Stimulated activated CD8-positive, alpha-beta memory T cell treated with anti-CD3 and anti-CD28 coated beads, Interleukin-7, amount 100 ng/mL, for 1 hour (primary cell): ENCODE measurements at places on chromosomes 13 and 19.

DNA sequence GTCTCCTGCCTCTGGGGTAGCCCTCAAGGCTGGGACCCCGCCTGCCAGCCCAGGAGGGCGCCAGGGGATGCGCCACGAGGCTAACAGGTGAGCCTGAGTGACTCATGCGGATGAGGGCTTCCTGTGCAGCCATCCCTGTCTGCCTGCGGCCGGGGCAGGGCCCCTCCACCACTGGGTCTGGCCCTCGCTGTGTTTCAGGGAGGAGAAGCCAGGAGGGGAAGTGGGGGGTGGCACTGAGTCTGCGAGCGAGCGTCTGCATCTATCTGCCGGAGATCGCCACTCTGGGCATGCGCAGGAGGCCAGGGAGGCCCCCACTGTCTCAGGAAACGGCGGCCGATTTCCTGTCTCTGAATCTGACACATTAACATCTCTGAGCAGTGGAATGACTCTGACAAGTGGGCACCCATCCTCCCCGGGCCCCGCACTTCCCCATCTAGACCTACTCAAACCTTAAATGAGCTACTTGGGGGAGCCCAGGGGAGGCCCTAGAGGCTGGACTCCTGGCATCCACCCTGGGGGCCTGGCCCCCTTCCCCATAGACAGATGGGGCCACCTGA lies 19.7 kb downstream of the RFX1 start:
- DNase-seq, result peak; percentile 98

GRCh38 chr19:16628984-16629691 lies 1.1 kb upstream of the MED26 start:
- no peak for DNase-seq

DNA sequence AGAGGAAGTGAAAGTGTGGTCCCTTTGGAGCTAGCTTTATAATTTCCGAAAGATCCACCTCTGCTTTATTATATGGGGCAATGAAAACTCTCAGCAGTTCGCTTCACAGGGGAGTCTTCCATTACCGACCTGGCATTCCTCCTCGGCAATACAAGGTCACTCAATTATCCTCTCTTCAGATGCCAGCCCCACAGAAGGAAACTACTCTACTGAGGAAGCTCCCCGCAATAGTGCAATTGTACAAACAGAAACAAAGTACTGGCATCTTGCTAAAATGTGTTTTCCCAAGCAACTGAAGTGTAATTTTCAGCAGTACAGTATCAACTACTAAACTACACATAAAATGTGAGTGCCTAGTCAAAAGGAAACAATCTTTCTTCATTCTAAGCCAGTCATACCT lies 702.0 kb downstream of the PCDH9 start:
- no peak for DNase-seq

GRCh38 chr13:98410612-98411011 lies 166.3 kb downstream of the STK24 start:
- DNase-seq, result no peak

DNA sequence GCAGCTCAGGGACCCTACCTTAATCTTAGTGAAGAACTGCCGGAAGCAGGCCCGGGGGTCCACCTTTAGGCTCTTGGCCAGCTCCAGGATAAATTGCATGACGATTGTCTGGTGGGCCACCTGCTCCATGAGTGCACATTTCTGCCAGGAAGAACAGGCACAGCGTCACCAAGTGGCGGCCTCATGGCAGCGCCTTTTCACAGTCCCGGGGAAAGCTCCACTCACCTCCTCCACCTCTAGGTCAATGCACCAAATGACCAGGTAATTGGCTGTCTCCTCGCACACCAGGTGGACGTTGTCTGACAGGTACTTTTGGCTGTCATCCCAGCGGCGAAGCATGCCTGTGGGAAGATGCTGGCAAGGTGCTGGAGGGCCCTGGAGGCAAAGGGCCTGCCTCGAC lies 8.3 kb downstream of the CDC37 start:
- no peak for DNase-seq

DNA sequence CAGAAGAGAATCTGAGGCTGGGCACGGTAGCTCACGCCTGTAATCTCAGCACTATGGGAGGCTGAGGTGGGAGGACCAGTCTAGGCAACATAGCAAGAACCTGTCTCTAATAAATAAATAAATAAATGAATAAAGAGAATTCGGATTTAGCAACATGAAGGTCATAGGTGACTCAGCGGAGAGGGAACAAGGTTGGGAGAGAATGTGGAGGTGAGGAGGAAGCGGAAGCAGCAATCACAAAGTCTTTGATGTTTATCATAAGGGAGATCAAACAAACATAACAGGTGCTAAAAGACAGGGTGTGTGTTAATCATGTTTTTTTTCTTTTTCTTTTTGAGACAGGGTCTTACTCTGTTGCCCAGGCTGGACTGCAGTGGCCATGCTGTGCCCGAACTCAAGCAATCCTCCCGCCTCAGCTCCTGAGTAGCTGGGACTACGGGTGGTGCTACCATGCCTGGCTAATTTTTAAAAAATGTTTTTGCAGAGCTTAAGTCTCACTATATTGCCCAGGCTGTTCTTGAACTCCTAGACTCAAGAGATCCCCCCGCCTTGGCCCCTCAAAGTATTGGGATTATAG lies 16.3 kb downstream of the PBX4 start:
- DNase-seq, result no peak

- DNase-seq, result no peak
Observed at GRCh38 chr13:104001766-104002165, 935.5 kb upstream of the SLC10A2 start.

GRCh38 chr13:66410314-66410713 lies 819.8 kb downstream of the PCDH9 start:
- DNase-seq, result no peak

DNA sequence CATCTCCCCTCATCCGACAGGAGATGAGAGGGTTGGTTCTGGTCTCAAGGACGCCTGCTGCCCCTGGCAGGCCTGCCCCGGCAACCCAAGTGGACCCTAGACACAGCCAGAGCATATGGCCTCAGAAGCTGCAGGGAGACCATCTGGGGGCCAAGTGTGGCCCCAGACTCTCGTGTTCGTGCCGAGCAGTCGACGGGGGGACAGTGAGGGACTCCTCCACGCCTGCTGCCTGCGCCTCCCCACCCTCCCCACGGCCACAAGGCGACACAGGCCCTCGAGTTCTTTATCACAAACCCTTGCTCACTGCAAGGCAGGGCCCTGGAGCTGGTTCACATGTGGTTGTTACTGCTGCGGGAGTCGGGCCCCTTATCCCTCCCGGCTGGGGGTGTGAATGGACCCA lies 9.3 kb downstream of the CAPS start:
- DNase-seq, result no peak

- peak; percentile 40 for DNase-seq
Observed at GRCh38 chr19:14517840-14518505, at the start of gene DNAJB1. DNAJB1 (minus strand) TSS chr19:14518397; CDS start chr19:14518349, 48 bp downstream.

DNA sequence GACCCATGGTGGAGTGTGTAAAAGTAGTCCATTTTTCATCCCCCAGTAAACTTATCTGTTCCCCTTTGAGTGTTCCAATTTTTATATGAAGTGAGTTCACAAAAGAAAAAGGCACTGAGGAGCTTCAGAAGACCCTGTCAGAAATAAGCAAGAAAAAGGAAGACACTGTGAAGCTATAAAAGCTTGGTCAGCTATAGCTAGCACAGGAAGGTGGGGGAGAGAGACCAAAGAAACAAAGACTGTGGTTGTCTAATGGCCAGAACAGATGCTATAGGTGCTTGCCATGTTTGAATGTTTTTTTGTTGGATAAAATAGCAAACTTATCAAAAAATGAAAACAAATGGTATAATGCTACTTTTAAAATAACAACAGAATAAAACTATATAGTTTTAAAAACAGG lies 46.5 kb downstream of the RCBTB2 start:
- no peak for DNase-seq

DNA sequence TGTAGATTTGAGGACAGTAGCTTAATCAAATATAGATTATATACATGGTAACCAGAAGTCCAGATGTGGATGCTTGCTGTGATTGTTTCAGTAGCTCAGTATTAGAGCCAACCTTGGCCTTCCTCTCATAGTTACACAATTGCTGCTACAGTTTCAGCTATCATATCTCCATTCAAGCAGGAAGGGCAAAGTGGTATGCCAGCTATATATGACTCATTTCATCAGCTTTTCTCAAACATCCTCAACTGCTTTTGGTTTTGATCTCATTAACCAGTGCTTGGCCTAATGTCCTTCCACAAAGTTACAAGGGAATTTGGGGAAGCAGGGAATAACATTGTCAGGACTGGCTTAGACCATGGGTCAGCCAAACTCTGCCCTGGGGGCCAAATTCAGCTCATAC lies 73.0 kb upstream of the MAB21L1 start:
- no peak for DNase-seq

DNA sequence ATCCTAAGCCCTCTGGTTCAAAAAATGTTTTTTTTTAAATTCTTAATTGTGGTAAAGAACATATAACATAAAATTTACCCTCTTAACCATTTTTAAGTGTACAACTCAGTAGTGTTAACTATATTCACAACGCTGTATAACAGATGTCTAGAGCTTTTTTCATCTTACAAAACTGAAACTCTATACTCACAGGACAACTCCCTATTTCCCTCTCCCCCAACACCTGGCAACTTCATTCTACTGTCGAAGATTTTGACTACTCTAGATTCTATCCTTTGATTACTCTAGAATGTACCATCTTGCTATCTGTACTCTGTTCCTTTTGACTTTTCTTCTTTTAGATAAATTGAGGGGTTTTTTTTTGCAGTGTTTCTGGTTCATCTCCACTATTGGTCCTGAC lies 200.4 kb downstream of the KLF12 start:
- no peak for DNase-seq

GRCh38 chr19:48618278-48618915 lies 581 bp downstream of the RPL18 start:
- no peak for DNase-seq

GRCh38 chr19:1018393-1018792 lies 2.5 kb downstream of the TMEM259 start:
- no peak for DNase-seq

- DNase-seq, result no peak
Observed at GRCh38 chr13:45180713-45181601, 19.9 kb downstream of the KCTD4 start.

DNA sequence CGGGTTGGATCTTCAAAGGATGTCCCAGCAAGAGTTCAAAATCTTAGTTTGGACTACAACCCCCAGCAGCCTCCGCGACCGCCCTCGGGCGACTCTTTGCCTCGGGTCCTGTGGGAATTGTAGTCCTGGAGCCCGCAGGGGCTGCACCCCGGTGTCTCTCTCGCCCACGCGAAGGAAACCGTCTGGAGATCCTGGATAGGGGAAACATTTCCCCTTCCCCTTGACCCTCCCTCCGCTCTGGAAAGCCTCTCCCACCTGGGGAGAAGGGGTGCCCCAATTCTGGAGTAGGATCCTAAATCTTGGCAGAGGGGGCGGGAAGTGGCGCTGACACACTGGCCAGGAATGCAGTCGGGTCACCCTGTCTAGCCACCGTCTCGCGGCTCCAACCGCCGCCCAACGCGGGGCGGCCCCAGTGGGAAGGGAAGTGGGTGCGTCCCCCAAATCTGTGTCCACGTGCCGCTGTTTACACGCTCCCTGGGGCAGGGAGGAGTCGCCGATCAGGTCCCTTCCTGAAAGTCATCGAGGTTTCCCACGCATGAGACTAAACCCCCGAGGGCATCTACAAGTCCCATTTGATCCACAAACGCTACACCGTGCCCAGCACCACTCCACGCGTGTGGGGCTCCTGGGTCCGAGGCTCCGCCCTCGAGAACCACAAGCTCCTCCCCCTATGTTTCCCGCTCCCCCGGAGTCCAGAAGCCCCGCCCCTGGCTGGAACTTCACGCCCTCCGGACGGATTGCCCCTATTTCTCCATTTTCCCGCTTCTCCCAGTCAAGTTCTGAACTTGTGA lies 761 bp upstream of the PPP1R13L start:
- DNase-seq, result peak; percentile 63

GRCh38 chr13:28339419-28339818 lies 155.5 kb downstream of the FLT1 start:
- DNase-seq, result no peak

DNA sequence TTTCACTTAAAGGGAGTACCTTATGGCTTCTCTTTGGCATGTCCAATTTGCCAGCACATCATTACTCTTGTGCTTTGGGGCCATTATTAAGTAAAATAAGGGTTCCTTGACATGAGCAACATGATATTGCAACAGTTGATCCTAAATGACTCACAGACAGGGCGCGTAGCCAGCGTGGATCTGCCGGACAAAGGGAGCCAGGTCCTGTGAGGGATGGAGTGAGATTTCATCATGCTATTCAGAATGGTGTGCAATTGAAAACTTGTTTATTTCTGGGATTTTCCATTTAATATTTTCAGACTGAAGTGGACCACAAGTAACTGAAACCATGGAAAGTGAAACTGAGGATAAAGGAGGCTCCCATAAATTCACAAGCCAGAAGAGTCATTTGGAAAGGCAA lies 48.6 kb upstream of the WASF3 start:
- DNase-seq, result no peak

GRCh38 chr13:87169337-87169736 lies 501.8 kb upstream of the SLITRK5 start:
- DNase-seq, result no peak

DNA sequence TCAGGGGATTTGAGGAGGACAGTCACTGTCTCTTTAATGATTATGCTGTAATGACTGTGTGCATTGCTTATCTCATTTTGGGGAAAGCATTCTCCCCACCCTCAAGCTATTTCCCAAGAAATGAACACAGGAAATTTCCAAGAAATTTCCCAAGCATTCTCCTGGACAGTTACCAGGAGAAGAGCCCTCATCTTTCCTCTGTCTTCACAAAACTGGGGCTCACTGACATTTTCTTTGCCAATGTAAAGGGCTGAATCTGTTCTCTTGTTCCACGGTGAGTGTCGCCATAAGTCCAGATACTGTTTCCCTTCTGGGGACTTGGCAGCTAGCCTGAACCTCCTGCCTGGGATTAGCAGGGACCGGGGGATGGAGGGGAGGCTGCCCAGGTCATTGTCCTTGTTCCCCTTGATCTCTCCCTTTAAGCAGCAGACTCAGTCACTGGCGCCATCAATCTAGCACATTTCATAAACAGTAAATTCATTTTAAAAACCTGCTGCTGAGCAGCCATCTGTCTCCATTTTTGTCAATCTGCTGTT lies 172.8 kb downstream of the DNAJC15 start:
- DNase-seq, result no peak

- DNase-seq, result no peak
Observed at GRCh38 chr13:74288361-74288911, 154.2 kb upstream of the KLF12 start.

- DNase-seq, result no peak
Observed at GRCh38 chr13:101829484-101829883, 377.0 kb downstream of the ITGBL1 start.

DNA sequence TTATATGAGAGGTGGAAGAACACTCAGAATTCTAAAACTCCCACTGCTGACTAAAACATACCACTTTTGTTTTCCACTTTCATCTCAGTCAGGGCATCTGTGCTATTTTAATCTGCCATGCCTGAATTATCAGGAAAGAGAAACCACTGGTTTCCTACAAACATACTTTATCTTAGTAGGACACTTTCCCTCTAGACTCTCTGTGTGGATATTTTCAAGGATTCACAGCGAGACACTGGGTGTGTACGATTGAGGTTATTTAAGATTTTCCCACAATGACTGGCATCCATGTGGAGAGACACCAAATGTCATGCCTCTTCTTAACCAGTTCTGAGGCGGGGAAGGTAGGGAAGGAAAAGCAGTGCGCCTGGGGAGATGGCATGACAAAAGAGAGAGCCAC lies 212.2 kb downstream of the ENOX1 start:
- DNase-seq, result no peak

- no peak for DNase-seq
Observed at GRCh38 chr19:33550768-33551167, 29.2 kb upstream of the PEPD start.
